HCT116 (cell line): ENCODE measurements at places on chromosomes 5 and 9. TPM values are rescaled to one million over a fixed set of nuclear protein-coding genes. Genes with fewer than 3 reads are reported as not detected.

MLANA gene
- not detected for total RNA-seq

GOLPH3 gene
- total RNA-seq = 69.2 TPM

NTRK2 gene
- total RNA-seq = not detected

NR5A1 gene
- 0.64 TPM for total RNA-seq

KIAA0825 gene
- 1.4 TPM for total RNA-seq

CTXN3 gene
- not detected for total RNA-seq

PTGES gene
- 17.2 TPM for total RNA-seq

PLPP6 gene
- total RNA-seq = 5.0 TPM

PALM2AKAP2 gene
- 0.34 TPM for total RNA-seq

GRCh38 chr9:106880863-106881262 is 17.9 kb downstream of the ZNF462 start:
- H3K36me3 ChIP-seq = no peaks in the 10 kb centered on the region
- H3K27me3 ChIP-seq = no peaks in the 10 kb centered on the region
- H3K4me1 ChIP-seq = peaks cover 8% of the 10 kb centered on the region
- H3K27ac ChIP-seq = no peak overlapping the region
- DNase-seq = no peak

DNA sequence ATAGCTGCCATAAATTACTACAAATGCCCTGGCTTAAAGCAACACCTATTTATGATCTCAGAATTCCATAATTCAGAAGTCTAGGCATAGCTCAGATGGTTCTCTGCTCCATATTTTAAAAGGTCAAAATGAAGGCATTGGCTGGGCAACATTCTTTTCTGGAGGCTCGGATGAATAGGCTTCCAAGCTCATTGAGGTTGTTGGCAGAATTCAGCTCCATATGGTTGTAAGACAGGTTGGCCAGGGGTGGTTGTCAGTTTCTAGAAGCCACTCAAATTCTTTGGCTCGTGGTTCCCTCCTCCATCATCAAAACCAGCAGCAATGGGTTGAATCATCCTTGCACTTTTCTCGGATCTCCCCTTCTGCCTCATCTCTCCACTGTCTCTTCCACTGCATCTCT is 49.4 kb downstream of the TGFBR1 start:
- DNase-seq = no peak
- H3K27me3 ChIP-seq = no peaks in the 10 kb centered on the region; the same call in 1 of the 2 replicates
- H3K4me1 ChIP-seq = no peaks in the 10 kb centered on the region
- no peaks in the 10 kb centered on the region for H3K36me3 ChIP-seq
- no peak overlapping the region for H3K27ac ChIP-seq

DNA sequence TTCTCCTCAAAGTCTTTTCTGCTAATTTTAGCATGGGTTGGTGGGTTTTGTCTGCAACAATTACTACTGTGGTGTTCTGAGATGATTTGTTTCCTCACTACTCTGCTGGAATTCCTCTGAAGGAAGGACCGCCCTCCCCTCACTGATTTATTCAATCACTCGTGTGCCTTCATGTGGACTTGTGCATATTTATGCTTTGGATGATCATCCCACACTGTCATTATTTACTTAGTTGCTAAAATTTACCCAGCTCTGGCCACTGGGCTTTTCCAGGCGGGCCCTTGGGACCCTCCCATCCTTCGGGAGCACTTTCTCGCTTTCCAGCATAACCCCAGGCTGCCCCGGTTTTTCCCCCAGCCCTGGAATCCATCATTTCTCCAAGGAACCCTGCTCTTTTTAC is 41.7 kb upstream of the NKD2 start:
- peaks cover 60% of the 10 kb centered on the region for H3K27me3 ChIP-seq
- no peaks in the 10 kb centered on the region for H3K36me3 ChIP-seq
- no peak overlapping the region for H3K27ac ChIP-seq
- no peak for DNase-seq

GRCh38 chr5:579746-580366 is 32.3 kb upstream of the CEP72 start:
- H3K36me3 ChIP-seq = no peaks in the 10 kb centered on the region
- no peak overlapping the region for H3K27ac ChIP-seq
- H3K4me1 ChIP-seq = no peaks in the 10 kb centered on the region
- no peak overlapping the region for H3K4me3 ChIP-seq
- DNase-seq = no peak
- H3K27me3 ChIP-seq = peaks cover 15% of the 10 kb centered on the region; the same call in 1 of the 2 replicates

DNA sequence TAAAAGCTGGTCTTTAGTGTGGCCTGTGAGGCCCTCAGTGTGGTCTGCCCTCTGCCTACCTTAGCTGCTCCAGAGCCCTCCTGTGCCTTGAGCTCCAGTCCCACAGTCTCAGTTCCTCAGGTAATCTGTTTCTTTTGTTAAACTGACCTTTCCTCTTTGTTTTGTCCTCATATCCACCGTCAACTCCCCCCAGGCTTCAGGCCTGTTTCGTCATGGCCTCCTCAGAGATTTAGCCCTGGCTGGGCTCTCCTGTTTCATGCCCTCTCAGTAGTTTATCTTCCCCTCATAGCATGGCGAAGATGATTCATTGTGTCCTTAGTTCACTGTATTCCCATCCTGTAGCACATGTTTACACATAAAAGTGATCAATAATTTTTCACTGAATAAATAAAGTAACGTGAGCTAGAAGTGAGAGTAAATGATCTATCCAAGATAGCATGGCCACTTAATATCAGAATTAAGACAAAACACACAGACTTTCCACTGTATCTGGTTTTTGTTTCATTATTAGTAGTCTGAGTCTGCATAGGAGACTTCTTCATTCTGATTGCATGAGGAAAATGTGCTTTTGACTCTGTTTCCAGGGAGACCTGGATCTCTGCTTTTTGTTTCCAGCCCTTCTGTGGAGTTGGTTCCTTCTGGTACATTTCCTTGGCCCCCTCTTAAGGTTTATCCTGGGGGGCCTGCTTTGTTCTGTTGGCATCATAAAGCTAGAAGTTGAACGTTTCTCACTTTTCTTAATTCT is 70.5 kb downstream of the SNX24 start:
- no peak for DNase-seq
- H3K4me3 ChIP-seq = no peak overlapping the region
- H3K27ac ChIP-seq = no peak overlapping the region
- H3K27me3 ChIP-seq = no peaks in the 10 kb centered on the region
- H3K36me3 ChIP-seq = no peaks in the 10 kb centered on the region
- H3K4me1 ChIP-seq = no peaks in the 10 kb centered on the region

DNA sequence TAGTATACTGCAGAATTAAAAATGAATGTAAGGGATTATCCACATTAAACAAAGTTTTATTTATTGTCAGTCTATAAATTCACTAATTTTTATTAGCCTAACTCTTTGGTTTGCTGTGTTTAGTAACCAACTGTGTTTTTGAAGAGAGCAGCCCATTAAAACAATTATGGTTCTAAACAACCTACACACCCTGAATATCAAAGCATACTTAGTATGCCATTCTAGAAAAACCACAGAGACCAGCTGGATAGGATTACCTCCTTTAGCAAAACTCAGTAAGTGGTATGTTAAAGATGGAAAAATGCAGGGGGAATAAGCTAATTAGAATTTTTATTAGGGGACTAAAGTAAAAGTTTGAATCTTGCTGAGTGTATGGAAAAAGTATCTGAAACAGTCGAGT is 1981.7 kb upstream of the NUDT12 start:
- no peaks in the 10 kb centered on the region for H3K27me3 ChIP-seq
- DNase-seq = no peak

GRCh38 chr9:98644011-98644410 is 64.7 kb downstream of the GABBR2 start:
- H3K4me1 ChIP-seq = no peaks in the 10 kb centered on the region
- no peaks in the 10 kb centered on the region for H3K27me3 ChIP-seq
- no peak for DNase-seq
- no peak overlapping the region for H3K4me3 ChIP-seq

DNA sequence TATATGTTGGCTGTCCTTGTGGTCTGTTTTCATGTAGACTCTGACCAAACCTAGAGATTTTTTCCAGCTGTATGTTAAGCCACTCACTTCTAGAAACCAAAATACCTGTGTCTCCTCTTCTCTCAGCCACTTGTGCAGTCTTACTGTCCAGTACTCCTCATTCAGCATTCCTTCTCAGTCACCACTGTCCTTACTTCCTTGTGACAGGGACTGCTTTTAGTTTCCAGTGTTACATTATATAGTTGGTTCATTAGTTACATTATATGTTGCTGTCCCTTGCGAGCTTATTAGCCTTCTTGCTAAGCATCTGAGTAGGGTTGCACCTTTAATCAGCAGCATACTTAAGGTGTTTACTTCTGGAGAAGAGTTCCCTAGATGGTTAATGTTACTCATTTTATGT is 4.3 kb downstream of the ATP6V1G1 start:
- H3K36me3 ChIP-seq = peaks cover 18% of the 10 kb centered on the region; the same call in 1 of the 2 replicates
- DNase-seq = no peak
- no peak overlapping the region for H3K4me3 ChIP-seq
- peaks cover 10% of the 10 kb centered on the region for H3K4me1 ChIP-seq

- no peak for DNase-seq
- H3K27me3 ChIP-seq = no peaks in the 10 kb centered on the region
- H3K36me3 ChIP-seq = no peaks in the 10 kb centered on the region
- H3K4me1 ChIP-seq = no peaks in the 10 kb centered on the region
- H3K4me3 ChIP-seq = no peak overlapping the region
These were observed 238.8 kb downstream of the SMARCA2 start for GRCh38 chr9:2253636-2254580.

DNA sequence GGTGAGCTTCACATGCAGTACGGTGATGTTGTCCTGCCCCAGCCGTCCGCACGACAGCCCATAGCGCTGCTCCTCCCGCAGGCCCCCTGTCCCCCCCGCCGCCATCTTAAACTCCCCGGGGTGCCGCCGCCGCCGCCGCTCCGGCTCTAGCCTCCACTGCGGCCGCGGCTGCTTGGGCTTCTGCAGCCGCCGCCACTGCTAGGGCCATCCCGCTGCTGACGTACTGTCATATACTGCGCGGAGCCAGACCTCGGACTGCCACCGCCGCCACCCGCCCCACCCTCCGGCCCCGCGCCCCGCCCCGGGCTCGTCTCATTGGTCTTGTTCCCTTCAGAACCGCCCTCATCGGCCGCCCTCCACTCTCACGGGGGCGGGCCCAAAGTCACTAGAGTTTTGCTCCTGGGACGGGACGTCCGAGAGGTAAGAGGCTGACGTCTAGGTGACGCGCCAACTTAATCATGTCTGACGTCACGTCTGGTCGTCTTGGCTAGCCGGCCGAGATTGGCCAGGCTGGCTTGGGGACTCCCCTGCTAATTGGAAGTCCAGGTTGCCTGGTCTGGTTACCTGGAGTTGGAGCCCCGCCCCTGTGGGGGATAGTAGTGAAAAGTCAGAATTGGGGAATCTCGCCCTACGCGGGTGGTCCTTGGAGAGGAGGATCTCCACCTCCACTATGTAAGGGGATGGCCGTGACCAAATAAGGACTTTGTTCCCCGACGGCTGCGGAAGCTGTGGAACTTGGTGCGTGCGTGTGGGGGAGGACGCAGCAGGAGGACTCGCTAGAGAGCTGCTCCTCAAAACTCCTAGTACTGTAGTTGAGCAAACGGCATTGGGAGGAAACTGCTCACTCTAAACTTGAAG is at the start of gene ELL2:
TSS of gene ELL2 (minus strand) at position 235 of the 858 bp plus-strand sequence. CDS start at position 105, 130 bp downstream.
- DNase-seq = peak; percentile 100
- no peaks in the 10 kb centered on the region for H3K27me3 ChIP-seq
- H3K27ac ChIP-seq = peak within 1 kb of the TSS; percentile 84
- peak within 1 kb of the TSS; percentile 84 for H3K4me3 ChIP-seq

DNA sequence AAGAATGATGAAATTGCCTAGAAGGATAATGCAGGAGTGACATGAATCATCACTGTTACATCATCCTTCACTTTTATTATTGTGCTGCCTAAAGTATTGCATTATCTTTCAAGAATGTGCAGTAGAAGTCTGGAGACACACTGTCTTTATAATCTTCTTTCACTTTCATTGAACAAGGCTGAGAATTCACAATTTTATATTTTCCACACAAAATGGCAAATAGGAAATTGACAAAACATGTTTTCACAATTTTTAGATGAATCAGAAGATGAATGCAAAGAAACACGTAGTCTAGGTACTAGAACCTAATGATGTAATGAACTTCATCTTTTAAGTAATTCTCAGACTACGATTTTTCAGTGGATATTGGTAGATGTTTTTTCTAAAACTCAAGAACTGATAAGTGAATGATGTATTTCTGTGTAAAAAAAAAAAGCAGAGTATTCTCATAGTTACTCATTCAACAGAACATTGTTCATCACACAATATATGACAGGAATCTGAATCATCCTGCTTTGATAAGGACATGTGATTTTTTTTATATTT is 131.5 kb upstream of the GRHPR start:
- H3K27me3 ChIP-seq = no peaks in the 10 kb centered on the region
- no peaks in the 10 kb centered on the region for H3K36me3 ChIP-seq
- no peak overlapping the region for H3K27ac ChIP-seq
- DNase-seq = peak; percentile 21
- H3K4me3 ChIP-seq = no peak overlapping the region

- no peaks in the 10 kb centered on the region for H3K36me3 ChIP-seq
- no peak for DNase-seq
- no peak overlapping the region for H3K4me3 ChIP-seq
- H3K4me1 ChIP-seq = peaks cover 19% of the 10 kb centered on the region
- no peaks in the 10 kb centered on the region for H3K27me3 ChIP-seq
These were observed 160.1 kb upstream of the ZNF608 start for GRCh38 chr5:124906339-124907097.

DNA sequence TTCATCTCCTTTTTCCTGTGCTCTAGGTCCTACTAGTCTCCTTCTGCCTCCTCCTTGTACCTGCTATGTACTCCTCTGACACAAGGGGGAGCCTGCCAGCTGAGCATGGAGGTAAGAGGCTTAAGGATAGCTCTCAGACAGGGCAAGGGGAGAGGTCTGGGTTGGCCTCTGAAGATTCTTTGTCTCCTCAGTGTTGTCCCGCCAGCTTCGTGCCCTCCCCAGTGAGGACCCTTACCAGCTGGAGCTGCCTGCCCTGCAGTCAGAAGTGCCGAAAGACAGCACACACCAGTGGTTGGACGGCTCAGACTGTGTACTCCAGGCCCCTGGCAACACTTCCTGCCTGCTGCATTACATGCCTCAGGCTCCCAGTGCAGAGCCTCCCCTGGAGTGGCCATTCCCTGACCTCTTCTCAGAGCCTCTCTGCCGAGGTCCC is 3.8 kb downstream of the CREB3 start:
- H3K4me1 ChIP-seq = peaks cover 10% of the 10 kb centered on the region
- peak overlapping the region; percentile 1; the same call in 1 of the 2 replicates for H3K27ac ChIP-seq
- peaks cover 47% of the 10 kb centered on the region for H3K36me3 ChIP-seq
- no peaks in the 10 kb centered on the region for H3K27me3 ChIP-seq
- DNase-seq = peak; percentile 64

DNA sequence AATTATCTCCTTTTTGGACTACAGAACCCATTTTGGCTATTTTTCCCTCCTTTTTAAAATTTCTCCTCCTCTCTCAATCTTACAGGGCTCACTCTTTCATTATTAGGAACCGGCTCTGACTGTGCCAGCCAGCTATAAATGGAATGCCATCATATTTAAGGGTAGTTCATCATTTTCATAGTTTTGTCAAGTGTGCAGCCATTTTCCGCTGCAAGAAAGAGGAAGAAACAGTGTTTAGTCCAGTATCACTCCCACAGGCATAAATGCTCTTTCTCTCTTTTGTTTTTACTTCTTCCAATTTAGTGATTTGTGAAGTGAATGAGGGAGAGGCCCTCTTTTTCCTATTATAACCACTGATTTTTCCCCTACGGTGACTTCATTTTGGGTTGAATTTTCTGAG is 290.0 kb downstream of the NR3C1 start:
- DNase-seq = no peak
- peaks cover 29% of the 10 kb centered on the region for H3K4me1 ChIP-seq
- no peaks in the 10 kb centered on the region for H3K36me3 ChIP-seq
- H3K27ac ChIP-seq = no peak overlapping the region

- H3K4me3 ChIP-seq = no peak overlapping the region
- no peak overlapping the region for H3K27ac ChIP-seq
- H3K36me3 ChIP-seq = no peaks in the 10 kb centered on the region
These were observed 259.5 kb downstream of the EBF1 start for GRCh38 chr5:158840193-158840592.

GRCh38 chr9:115952430-115953292 is 200.9 kb upstream of the PAPPA start:
- no peaks in the 10 kb centered on the region for H3K36me3 ChIP-seq
- H3K27ac ChIP-seq = no peak overlapping the region
- no peak overlapping the region for H3K4me3 ChIP-seq
- H3K27me3 ChIP-seq = no peaks in the 10 kb centered on the region
